ENCODE measurements at places on chromosomes 4 and X.

DNA sequence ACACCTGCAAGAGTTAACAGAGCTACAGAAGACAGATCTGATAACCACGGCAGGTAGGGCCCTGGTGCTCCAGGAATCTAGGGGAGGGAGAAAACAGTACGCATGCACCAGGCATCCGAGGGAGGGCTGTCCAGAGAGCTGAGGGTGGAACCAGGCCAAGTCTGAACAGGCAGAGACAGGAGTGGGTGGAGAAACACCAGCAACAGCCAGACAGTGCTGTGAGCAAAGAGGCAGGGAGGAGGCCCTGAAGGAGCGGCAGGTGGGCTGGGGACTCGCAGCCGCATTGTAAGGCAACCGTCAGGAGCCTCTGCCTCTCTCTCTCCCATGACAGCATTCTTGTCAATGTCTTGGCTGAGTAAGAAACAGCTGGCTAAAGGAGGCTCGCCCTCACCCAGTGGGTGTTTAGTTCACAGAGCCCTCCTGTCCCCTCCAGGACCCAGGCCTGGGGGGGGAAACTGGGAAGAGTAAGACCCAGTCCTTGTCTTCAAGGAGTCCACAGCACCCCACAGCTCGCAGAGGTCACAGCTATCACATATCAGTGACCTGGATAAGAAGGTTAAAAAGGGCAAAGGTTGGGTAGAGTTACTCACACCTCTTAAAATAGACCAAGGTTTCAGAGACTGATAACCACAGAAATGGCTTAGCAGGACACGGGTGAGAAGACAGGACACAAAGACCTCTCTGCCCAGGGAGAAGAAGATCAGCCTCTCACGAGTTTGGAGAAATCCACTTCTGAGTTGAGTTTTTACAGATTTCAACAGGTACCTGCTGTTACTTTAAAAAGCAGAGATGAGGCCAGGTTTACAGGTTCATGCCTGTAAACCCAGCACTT lies 10.5 kb downstream of the ACSL1 start:
- DNase-seq: peak; percentile 88

- DNase-seq: no peak
Observed at GRCh38 chrX:2484721-2485648, 15.8 kb downstream of the DHRSX start.

- no peak for DNase-seq
Observed at GRCh38 chr4:71473541-71474240, 134.9 kb downstream of the SLC4A4 start.

GRCh38 chr4:20178902-20179576 lies 72.7 kb upstream of the SLIT2 start:
- no peak for DNase-seq

GRCh38 chrX:9498236-9498635 lies 33.4 kb downstream of the TBL1X start:
- DNase-seq: no peak

- no peak for DNase-seq
Observed at GRCh38 chr4:26648260-26648659, 64.4 kb downstream of the TBC1D19 start.

DNA sequence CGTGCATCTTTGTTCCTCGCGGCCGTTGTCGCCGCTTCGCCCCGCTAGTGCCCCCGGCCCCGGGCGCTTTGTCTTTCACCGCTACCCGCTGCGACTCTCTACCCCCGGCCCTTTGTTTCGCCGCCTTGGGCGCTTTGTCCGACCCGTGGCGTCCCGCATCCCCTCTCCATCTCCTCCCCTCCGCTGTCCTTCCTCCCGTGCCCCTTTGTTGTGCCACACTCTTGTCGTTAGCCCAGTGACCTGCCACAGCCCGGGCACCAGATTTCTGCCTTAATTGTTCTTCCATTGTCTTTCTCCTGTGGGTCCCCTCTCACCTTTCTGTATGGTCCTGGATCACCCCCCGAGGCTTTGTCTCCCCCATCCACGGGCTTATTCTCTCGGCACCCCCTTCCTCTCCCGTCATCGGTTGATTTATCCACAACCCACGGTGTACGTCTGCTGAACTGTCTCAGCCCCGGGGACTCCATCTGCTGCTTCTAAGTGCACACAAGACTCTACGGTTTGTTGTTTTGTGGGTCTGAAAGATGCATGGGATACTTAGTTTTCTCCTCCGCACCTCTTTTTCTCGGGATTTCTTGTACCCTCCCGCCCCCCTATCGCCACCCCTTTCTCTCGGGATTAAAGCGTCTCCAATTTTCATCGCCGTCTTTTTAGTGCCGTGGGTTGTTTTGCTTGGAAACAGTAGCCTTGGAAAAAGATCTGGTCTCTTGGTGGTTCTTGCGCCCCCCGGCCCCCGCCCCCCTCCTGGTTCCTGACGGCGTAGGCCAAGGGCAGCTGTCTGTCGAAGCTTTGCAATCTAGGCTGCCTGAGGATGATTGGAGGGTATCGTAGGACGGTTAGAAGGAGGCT lies 783 bp downstream of the RBPJ start:
- no peak for DNase-seq

GRCh38 chrX:122941806-122942205 lies 242.3 kb upstream of the GRIA3 start:
- no peak for DNase-seq

DNA sequence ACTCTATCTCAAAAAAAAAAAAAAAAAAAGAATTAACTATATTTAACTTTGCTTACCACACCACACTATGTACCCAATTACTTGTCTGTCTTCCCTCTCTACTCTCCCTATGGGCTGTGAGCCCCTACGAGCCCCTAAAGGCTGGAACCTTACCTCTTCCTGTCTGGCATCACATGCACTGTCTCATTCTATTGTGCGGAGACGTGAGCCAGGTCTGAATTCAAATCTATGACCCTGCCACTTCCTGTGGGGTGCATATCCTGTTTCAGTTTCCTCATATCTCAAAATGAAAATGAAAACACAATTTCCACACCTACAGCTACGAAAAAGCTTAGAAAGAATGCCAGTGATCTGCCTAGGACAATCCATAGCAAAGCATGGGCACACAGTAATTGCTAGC lies 42.9 kb upstream of the HS3ST1 start:
- no peak for DNase-seq

DNA sequence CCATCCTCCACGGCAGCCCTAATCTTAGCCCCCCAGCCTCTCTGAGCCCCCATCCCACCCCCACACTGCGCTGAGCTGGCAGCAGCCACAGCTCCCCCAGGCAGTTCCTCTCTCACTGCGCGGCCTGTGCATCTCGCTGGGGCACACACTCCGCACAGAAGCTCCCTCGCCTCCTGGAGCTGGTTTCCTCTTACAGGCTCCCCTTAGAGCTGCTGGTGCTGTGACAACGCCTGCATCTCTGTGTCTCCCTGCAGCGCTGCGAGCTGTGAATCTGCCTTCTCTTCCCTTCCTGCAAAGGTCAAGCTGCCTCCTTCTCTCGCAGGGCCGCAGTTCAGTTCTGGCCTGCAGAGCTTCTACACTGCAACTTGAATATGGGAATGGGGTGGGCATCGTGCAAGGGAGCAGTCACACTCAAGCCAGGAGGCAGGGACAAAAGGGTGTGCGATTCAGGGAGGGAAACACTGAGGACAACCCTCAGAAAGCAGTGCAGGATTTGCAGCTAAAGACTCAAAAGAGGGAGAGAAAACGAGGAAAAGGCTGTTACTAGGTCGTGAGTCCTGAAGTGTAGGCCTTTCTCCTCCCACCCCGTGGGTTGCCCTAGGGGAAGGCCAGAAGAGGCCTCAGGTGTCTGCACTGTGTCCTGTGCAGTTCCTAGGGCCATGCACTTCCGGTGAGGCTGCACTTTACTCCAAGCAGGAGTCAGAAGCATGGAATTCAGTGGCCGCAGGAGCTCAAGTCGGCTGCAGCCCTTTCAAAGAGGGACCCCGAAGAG lies 87.0 kb downstream of the BCOR start:
- DNase-seq: no peak

DNA sequence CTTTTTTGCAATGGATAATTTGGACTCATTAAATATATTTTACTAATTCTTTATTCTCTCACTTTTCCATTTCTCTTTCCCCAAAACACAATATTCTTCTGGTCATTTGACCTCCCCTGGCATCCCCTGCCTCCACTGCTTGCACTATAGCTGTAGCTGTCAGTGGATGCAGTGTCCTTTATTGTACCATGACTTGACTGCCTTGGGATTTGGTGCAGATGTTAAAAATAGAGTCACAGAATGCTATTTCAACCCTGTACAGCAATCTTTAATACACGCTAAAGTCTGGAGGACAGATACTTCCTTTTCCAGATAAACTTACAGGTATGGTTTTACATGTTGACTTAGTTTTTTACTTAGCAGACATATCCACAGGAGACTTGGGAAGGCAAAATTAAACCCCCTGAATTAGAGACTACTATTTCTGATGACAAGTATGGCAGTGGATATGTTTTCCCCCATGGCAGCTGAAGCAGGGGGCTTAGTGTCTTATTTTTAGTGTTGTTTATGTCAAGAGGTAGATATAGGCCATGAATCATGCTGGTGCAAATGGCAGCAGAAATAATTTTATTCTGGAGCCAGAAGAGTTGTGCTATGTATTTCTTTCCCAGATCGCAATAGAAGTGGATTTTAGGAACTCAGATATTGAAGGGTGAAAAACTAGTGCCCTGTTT lies 461.4 kb downstream of the NAF1 start:
- no peak for DNase-seq

- peak; percentile 6 for DNase-seq
Observed at GRCh38 chrX:78199851-78200250, 60.4 kb upstream of the TAF9B start.

GRCh38 chrX:101676571-101676970 lies 16.9 kb upstream of the ARMCX2 start:
- DNase-seq: no peak

- DNase-seq: peak; percentile 55
Observed at GRCh38 chr4:168558599-168558998, 61.7 kb downstream of the PALLD start.

DNA sequence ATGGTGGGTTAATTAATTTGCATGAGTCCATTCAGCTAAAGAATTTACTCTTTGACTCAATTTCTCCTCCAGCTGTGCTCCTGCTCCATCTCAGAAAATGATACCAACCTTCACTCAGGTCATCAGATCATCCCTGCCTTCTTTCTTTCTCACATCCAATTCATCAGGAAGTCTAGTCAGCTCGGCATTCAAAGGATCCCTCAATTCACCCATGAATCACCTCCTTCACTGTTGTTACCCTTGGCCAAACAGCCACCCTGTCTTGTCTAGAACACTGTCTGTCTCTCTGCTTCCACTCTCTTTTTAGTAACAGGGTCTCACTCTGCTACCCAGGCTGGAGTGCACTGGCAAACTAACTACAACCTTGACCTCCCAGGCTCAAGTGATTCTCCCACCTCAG lies 337.4 kb upstream of the SFRP2 start:
- DNase-seq: no peak

DNA sequence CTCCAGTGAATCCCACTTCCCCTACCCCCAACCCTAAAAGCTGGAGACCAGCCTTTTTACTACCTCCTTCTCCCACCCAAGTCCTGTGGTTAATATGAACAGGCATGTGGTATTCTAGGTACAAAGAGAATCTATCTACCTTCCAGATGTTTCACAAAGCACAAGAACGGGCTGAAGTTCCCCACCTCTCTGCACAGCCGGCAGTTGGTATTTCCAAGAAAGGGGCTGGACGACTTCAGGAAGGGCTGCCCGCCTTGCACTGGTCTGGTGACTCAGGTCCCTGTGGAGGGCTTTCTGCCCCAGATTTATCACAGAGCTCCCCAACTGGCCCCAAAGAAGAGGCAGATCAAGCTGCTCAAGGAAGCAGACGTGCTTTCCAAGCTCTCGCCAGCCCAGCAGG lies 4.5 kb downstream of the FAM47E start:
- DNase-seq: no peak

GRCh38 chrX:460823-461640 lies 74.3 kb upstream of the PPP2R3B start:
- no peak for DNase-seq

- peak; percentile 3 for DNase-seq
Observed at GRCh38 chr4:47239649-47240048, 208.3 kb downstream of the GABRB1 start.

- DNase-seq: no peak
Observed at GRCh38 chrX:31319586-31319985, 247.7 kb upstream of the FTHL17 start.

DNA sequence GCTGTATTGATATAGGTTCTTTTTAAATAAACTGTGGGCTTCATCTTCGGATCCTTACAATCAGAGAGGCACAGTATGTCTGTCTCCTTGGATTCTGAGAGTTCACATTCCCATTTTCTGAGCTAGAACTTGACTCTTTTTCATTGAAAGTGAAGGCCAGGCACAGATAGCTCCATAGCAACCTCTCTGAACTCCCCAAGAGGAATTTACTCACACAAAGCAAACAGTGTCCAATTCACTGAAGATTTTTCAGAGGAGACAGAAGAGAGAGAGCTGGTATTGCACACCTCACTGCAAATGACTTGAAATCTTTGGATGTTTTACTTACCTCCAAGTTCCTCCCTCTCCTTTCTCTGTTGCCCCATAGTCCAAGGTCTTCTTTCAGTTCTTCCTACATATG lies 130.9 kb upstream of the CASK start:
- DNase-seq: no peak

- no peak for DNase-seq
Observed at GRCh38 chr4:4327652-4328121, 37.6 kb downstream of the ZBTB49 start.

GRCh38 chrX:132257116-132257515 lies 37.9 kb upstream of the RAP2C start:
- DNase-seq: no peak

DNA sequence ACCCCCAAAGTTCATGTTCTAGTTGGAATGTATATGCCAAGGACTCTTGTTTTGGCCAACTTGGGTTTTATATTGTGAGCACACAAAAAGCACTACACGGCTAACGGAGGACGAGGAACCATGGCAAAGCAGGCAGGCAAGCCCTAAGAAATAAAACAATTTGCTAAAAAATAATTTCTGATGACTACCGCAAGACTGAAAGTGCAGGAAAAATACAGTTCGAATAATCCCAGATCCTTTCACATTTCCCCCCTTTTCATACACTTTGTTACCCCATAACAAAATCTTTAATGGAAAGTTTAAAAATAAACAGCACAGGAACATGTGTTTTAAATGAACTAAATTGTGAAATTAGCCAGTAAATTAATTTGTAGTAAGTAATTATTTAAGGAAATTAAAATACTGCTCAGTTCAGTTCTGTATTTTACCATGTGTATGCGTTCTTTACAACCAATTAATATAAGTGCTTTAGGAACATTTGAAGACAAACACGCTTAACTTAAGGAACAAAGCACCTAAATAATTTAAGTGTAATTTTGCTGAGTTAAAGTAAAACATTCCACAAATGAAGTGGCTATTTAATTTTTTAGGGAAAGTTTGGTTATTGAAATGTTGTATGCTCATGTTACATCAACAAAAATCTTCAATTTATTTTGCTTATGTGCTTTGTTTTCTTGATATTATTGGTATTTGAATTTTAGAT lies 12.4 kb upstream of the PITX2 start:
- no peak for DNase-seq
